ENCODE measurements at places on chromosomes 12 and 14. TPM values are rescaled to one million over a fixed set of nuclear protein-coding genes. Genes with fewer than 3 reads are reported as not detected.

CCDC175 gene
- polyA plus RNA-seq: 1.4 TPM

SLCO1B1 gene
- not detected for polyA plus RNA-seq

HCAR2 gene
- polyA plus RNA-seq: 0.34 TPM

PCED1B gene
- 5.8 TPM for polyA plus RNA-seq

MGST1 gene
- polyA plus RNA-seq: 28.2 TPM

LRRC43 gene
- 7.7 TPM for polyA plus RNA-seq

TNS2 gene
- polyA plus RNA-seq: 111 TPM

GDF11 gene
- polyA plus RNA-seq: 19.5 TPM

CACNA1C gene
- polyA plus RNA-seq: 7.2 TPM

FGF6 gene
- not detected for polyA plus RNA-seq

RTL1 gene
- polyA plus RNA-seq: 0.05 TPM

B3GNT4 gene
- 4.1 TPM for polyA plus RNA-seq

APOF gene
- 0.20 TPM for polyA plus RNA-seq

TMCC3 gene
- polyA plus RNA-seq: 39.8 TPM

ACSM4 gene
- not detected for polyA plus RNA-seq

CATSPERB gene
- polyA plus RNA-seq: 0.68 TPM

MANSC1 gene
- 27.6 TPM for polyA plus RNA-seq

RAB5B gene
- 158 TPM for polyA plus RNA-seq
